ENCODE measurements at places on chromosomes 12 and 14. TPM values are rescaled to one million over a fixed set of nuclear protein-coding genes. Genes with fewer than 3 reads are reported as not detected.

DNA sequence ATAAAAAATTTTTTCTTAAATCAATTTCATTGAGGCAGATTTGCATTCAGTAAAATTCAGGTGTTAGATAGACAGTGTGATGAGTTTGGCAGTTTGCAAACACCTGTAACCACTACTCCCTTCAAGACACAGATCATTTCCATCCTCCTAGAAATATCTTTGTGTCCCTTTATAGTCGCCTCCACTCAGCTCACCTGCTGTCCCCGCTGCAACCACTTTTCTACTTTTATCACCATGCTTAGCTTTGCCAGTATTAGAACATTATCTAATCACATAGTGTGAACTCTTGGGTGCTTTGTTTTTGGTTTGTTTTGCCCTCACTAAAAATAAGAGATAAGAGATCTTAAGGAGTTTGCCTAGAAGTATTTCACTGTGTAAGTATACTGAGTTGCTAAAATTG, 73.8 kb downstream of the DERA start:
- DNase-seq, result no peak
- H3K27me3 ChIP-seq, result no peaks in the 10 kb centered on the region
- H3K4me3 ChIP-seq, result no peak overlapping the region
- H3K4me1 ChIP-seq, result peaks cover 19% of the 10 kb centered on the region

DNA sequence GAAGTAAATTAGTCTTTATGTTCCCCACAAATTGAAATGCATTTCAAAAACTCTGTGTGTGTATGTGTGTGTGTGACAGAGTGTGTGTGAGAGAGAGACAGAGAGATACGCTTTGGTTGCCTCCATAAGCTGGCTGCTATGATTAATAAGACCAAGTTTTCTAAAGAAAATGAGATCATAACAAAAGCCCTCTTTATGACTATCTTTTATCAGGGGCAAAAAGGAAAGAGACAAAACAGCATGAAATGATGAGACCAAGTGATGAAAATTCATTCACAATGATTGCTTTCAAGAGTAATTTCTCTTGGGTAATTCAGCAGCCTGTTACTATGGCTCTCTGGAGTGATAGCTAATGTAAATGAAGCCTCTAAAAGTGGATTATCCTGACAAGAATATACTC, 277.6 kb upstream of the PLEKHG7 start:
- H3K36me3 ChIP-seq, result no peaks in the 10 kb centered on the region
- no peak overlapping the region for H3K27ac ChIP-seq
- no peak for DNase-seq
- H3K27me3 ChIP-seq, result no peaks in the 10 kb centered on the region
- H3K4me3 ChIP-seq, result no peak overlapping the region
- H3K4me1 ChIP-seq, result peaks cover 13% of the 10 kb centered on the region

DNA sequence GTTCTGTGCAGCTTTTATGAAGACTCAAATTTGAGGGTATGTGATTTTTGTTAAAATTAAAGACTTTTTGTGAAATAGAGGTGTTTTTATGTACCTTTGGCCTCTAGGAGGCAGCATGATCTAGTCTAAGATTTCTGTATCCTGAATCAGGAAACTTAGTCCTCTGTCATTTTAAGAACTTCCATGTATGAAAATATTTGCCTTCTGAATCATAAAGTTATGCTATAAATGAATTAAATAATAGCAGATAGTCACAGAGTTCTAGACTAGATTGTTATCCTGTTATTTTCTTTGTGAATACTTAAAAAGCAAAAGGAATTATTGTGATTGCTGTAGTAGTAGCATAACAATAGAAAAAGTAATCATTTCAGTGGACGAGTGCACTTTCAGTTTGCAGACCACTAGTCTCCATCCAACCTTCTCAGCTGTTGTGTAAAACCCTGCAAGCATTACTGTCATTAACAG, 56.3 kb downstream of the FGD4 start:
- H3K4me3 ChIP-seq, result peak overlapping the region; percentile 68
- no peak for DNase-seq
- H3K27me3 ChIP-seq, result no peaks in the 10 kb centered on the region
- no peaks in the 10 kb centered on the region for H3K36me3 ChIP-seq

GRCh38 chr12:67667276-67668073, 18.9 kb downstream of the DYRK2 start:
- no peaks in the 10 kb centered on the region for H3K27me3 ChIP-seq
- H3K27ac ChIP-seq, result peak overlapping the region; percentile 17
- no peak for DNase-seq
- peaks cover 42% of the 10 kb centered on the region for H3K4me1 ChIP-seq

- H3K36me3 ChIP-seq, result peaks cover 64% of the 10 kb centered on the region
- no peak for DNase-seq
- no peaks in the 10 kb centered on the region for H3K4me1 ChIP-seq
- no peak overlapping the region for H3K4me3 ChIP-seq
- no peaks in the 10 kb centered on the region for H3K27me3 ChIP-seq
Measured at GRCh38 chr12:10701843-10702242, 21.3 kb downstream of the YBX3 start.

GRCh38 chr14:103448097-103448496, 62.9 kb downstream of the MARK3 start:
- no peaks in the 10 kb centered on the region for H3K27me3 ChIP-seq
- H3K36me3 ChIP-seq, result peaks cover 6% of the 10 kb centered on the region
- no peak overlapping the region for H3K4me3 ChIP-seq
- H3K27ac ChIP-seq, result no peak overlapping the region
- H3K4me1 ChIP-seq, result peaks cover 25% of the 10 kb centered on the region
- no peak for DNase-seq

DNA sequence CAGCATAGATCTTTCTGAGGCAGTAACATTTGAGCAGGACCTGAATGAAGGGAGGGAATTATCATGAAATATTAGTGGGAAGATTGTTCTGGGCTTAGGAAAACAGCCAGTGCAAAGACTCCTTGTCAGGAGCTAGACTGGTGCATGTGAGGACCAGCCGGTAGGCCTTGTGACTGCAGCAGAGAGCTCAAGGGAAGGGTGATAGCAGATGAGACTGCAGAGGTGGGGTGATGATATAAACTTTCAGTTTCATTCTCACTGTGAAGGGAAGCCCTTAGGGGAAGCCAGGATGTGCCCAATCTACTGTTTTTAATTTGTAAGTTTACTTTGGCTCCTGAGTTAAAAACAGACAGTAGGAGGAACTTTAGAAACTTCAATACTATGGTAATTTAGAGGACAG, 12.4 kb downstream of the IL22 start:
- H3K4me3 ChIP-seq, result no peak overlapping the region
- H3K27ac ChIP-seq, result peak overlapping the region; percentile 57
- no peaks in the 10 kb centered on the region for H3K27me3 ChIP-seq
- H3K4me1 ChIP-seq, result peaks cover 34% of the 10 kb centered on the region
- DNase-seq, result no peak
- H3K36me3 ChIP-seq, result no peaks in the 10 kb centered on the region

DNA sequence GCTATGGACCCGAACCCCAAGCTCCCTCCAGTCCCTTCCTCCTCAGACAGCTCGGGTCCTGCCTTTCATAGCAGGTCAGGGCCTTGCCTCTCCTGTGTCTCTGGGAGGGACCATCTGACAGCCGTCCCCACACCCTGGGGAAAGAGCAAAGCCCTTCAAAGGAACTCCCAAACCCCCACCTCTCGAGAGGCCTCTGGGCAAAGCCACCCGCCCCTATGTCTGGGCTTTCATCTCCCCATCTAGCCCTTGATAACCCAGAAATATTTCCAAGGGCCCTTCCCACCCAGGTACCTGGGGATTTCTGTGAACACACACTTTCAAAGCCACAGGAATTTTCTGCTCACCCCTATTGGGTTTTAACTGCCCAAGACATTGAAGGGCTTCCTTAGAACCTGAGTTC, 32.1 kb downstream of the SNRNP35 start:
- H3K27me3 ChIP-seq, result no peaks in the 10 kb centered on the region
- no peaks in the 10 kb centered on the region for H3K36me3 ChIP-seq
- no peak for DNase-seq
- peaks cover 3% of the 10 kb centered on the region for H3K4me1 ChIP-seq
- H3K27ac ChIP-seq, result no peak overlapping the region
- no peak overlapping the region for H3K4me3 ChIP-seq

- no peaks in the 10 kb centered on the region for H3K36me3 ChIP-seq
- DNase-seq, result no peak
- H3K4me1 ChIP-seq, result no peaks in the 10 kb centered on the region
- H3K27ac ChIP-seq, result no peak overlapping the region
- H3K27me3 ChIP-seq, result no peaks in the 10 kb centered on the region
- no peak overlapping the region for H3K4me3 ChIP-seq
Measured at GRCh38 chr12:84757978-84758377, 154.6 kb downstream of the SLC6A15 start.

DNA sequence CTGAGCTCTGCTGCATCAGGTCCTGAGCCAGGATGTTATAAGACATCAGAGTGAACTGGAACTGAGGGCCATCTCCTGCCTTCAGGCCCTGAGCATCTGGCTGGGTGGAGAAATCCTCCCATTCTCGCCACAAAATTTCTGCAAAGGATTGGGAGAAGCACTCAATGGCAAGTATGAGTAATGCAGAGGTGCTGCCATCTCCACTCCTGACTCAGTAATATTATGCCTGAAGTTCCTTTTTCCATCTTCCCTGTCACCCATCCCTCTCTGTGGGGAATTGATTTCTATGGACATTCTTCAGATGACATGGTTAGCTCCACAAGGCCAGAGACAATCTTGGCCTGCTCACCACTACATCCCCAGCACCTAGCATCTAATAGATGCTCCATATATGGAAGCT, 4.7 kb downstream of the ANGEL1 start:
- H3K27ac ChIP-seq, result no peak overlapping the region
- peaks cover 25% of the 10 kb centered on the region for H3K36me3 ChIP-seq
- no peaks in the 10 kb centered on the region for H3K27me3 ChIP-seq
- DNase-seq, result no peak

DNA sequence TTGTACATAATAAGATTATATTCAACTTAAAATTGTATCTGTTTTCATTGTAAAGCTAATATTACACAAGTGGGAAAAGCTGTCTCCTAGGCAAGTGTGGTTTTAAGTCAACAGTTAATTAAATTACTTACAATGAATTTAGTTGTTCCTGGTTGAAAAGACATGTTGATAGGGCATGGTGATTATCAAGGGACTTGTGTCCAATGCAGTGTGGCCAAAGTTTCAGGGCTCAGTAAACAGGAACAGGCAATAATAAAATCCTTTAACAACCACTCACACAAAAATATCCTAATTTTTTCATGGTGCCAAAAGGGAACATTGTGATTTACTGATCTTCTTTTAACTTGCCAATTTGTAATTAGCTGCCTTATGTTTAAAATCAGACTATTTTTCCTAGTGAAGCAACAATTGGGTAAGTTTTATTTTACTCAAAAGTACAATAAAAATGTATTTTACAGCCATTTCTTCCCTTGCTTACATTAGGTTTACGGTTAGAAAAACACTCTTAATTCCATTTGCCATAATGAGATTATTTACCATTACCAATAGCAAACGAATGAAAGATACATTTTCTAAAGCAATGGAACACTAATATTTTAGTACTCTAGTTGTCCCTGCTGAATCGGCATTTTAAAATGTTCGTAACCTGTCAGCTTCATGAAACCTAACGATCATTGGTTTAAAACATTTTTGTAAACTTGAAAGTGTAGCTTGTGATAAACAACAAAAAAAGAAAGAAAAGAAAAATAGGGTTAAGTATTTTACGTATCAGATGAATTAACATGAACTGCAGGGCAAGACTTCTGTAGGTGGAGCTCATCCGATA, 1.8 kb upstream of the WNK1 start:
- no peak overlapping the region for H3K27ac ChIP-seq
- no peaks in the 10 kb centered on the region for H3K27me3 ChIP-seq
- peaks cover 8% of the 10 kb centered on the region for H3K36me3 ChIP-seq
- DNase-seq, result no peak

- no peak for DNase-seq
- peaks cover 8% of the 10 kb centered on the region for H3K36me3 ChIP-seq
- H3K27ac ChIP-seq, result peak overlapping the region; percentile 66
- peaks cover 29% of the 10 kb centered on the region for H3K4me1 ChIP-seq
Measured at GRCh38 chr14:61140872-61141271, 140.3 kb downstream of the TMEM30B start.

DNA sequence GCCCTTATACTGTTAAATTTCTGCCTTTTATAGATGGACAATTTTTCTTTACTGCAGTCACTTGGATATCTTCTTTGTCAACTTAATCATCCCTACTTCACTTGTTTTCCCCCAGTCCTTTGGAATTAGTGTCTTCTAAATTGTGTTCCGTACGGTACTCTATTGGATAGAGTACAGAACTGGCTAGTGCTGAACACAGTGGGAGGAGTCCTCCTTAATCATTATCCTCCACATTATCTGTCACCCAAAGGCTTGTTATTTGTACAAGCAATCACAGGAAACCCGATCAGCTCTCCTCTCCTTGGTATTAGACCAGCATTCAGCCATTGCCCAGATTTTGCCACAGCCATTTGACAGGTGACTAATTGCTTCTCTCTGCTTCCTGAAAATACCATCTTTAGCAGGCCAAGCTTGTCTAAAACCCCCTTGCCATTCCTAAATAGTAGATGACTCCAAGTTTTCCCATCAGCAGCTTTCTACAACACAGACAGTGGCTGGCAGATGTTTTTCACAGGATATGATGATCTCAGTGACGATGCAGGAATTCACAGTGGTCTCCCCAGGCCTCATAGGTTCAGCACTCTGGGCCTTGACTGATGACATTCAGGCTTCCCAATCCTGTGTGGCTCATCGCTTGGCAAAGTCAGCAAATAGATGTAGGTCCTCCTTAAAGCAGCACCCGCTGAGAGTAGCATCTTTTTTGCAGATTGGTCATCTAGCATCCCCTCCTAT, 216.0 kb upstream of the RGS6 start:
- H3K4me1 ChIP-seq, result peaks cover 38% of the 10 kb centered on the region
- no peaks in the 10 kb centered on the region for H3K27me3 ChIP-seq
- no peak overlapping the region for H3K27ac ChIP-seq

GRCh38 chr12:131364903-131365820, 345.7 kb upstream of the SFSWAP start:
- H3K27ac ChIP-seq, result no peak overlapping the region
- no peak for DNase-seq
- H3K27me3 ChIP-seq, result no peaks in the 10 kb centered on the region
- no peaks in the 10 kb centered on the region for H3K4me1 ChIP-seq
- H3K4me3 ChIP-seq, result no peak overlapping the region

TAS2R43 gene
- total RNA-seq, result 0.86 TPM

ESRRB gene
- total RNA-seq, result not detected

MYH6 gene
- not detected for total RNA-seq

DIO3 gene
- total RNA-seq, result 0.34 TPM

GDF3 gene
- not detected for total RNA-seq
